Foreskin melanocyte (primary cell): ENCODE measurements at places on chromosomes 11 and 22.

- DNase-seq = no peak
These were observed 16.5 kb upstream of the CDC42EP2 start for GRCh38 chr11:65298131-65298535.

DNA sequence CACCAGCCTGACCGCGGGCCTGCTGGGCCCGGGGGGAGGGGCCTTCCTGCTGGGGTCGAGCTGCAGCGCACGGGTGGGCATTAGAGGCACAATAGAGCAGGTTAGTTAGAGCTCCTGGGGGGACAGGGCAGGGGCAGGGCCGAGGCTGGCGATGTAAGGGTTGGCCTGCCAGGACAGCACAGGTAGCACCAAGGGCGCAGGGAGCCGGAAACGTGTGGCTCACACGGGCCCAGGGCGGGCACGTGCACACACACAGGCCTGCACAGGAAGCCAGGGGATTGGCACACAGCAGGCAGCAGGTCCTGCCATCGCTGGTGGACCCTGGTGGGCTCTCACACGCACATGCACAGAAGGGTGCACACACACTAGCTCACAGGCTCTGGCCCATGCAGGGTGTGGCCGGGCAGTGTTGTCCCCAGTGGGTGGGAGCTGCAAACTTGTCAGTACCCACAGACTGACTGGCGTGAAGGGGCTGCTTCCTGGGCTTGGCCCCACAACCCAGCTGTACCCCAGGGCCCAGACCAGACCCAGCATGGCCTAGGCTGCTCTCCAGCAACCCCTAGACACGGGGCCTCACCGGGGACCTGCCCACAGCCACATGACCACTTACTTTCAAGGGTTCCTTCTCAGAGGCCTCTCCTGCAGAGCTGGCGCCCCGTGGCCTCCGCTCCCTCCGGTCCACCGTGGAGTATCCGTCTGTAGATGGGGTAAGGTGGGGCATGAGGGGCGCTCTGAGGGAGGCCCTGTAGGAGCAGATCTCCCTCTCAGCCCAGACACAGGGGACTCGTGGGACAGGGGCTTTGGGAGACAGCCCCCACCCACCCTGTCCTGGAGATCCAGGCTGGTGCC is 29.9 kb upstream of the TXNRD2 start:
- DNase-seq = no peak

DNA sequence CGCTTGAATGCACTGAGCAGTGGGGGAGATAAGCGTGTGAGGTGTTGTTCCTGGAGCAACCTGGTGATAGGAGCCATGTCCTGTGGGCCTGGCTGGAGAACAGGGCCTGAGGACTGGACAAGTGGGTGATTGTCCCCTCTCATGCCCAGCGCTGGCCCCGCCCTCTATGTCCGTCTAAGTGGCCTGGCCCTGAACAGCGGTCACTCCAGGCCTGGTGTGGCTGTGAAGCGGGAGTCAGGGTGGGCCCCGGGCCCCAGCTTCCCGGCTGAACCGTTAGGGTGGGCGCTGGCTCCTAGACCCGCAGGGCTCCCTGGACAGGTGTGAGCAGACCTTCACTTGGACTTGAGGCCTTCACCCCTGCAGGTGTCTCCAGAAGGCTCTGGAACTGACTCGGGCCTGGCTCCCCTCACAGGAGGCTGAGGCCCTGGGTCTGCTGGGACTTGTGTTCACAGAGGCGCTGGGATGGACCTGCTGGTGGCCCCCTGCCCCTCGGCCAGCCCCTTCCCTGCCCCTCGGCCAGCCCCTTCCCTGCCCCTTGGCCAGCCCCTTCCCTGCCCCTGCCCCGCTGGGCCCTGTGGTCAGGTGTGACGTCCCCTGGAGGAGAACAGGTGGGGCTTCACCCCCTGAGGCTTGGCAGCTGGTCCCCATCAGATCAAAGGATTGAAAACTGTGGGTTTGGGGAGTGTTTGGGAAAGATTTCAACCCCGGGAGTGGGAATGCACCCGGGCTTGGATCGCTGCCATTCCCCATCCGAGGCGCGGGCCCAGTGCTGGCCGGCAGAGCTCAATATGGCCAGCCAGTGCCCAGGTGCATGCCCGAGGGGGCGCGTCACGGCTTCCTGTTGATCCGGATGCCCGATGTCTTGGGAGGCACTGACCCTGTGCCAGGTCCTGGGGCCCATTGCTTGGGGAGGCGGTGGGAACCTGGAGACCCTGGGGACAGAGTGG is 3.2 kb upstream of the MUC6 start:
- no peak for DNase-seq

- DNase-seq = no peak
These were observed 9.2 kb upstream of the MRTFA start for GRCh38 chr22:40645579-40646197.

DNA sequence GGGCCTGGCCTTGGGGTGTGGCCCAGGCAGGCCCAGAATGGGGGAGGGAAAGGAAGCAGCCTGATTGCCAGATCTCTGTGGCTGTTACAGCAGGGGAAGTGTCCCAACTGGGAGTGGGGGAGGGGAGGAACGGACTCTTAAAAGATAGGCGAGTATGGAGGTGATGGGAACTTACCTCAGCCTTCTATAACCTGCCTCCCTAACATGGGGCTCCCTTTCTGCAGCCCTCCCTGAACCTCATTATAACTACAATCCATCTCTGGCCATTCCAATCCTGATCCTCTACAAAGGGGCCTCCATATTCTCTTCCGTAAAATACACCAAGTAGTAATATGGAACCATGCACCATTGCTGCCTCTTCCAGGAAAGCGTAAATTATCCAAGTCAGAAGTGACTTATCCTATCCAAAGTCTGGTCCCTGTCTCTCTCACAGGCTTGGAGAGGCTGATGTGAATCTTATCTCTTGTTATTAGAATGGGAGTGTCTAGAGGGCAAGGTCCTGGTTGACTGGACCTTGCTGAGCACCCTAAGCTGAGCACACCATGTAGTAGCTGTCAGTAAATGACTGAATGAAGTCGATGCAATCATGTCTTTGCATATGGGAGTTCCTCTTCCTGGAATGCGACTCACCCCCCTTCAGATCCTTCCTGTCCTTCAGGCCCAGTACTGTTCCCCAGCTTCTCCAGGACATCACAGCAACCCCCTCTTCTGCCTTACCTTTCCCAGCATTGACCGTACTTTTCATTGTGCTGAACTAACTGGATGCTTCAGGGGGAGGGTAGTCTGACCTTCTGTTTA is 5.9 kb downstream of the RHOG start:
- no peak for DNase-seq

DNA sequence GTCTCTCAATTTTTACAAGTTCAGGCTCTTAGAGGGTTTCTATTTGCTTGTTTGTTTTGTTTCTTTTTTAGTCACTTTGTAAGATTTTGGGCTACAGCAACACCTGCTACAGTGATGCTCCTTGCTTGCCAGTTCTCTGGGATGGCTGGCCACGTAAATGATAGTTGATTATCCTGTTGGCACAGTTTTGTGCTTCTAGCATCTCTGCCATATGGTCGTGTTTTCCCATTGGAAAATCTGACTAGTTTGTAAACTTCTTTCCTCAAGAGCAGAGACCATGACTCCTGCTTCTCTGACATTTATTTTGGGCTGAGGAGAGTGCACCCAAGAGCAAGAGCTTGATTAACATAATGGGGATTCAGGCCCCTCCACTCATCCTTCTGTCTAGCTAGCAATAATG is 1621.6 kb upstream of the RAG2 start:
- DNase-seq = no peak

DNA sequence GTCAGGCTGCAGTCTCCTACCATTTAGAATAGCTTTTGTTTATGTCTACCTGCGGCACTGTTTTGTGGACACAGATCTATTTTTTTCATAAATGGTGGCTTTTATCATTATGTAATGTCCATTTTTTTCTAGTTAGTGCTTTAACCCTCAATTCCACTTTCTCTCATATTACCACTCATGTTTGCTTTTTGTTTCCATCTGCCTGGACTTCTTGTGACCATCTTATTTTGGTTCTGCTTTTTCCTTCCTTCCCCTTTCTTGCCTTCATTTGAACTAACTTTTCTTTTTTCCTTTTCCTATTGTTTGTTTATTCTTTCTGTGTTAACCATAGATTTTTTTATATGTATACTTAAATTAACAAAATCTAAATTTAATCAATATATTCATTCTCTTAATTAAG is 98.5 kb upstream of the SLC22A12 start:
- no peak for DNase-seq
